ENCODE measurements at places on chromosomes 7 and 10. TPM values are rescaled to one million over a fixed set of nuclear protein-coding genes. Genes with fewer than 3 reads are reported as not detected.

DNA sequence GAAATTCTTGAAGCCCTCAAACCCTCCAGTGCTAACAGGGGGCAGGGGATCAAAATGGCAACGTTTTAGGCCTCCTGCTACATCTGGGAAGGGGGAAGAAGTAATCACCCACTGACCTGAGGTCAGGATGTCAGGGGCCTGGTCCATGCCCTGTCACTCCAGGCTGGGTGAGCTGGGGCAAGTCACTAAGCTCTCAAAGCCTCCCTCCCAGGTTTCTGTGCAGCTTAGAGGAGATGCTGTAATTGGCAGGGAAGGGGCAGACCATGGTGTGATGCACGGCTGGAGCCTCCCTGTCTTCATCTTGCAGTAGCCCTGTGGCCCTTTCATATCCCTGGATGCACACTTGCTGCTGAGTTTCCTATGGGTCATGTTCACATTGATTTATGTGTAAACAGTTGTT lies 27.2 kb downstream of the LEP start:
- DNase-seq, result no peak

The SKIDA1 gene
- total RNA-seq, result 4.3 TPM

The STOX1 gene
- total RNA-seq, result 1.3 TPM

The GPR85 gene
- 0.10 TPM for total RNA-seq

GRCh38 chr7:47337531-47337930 lies 244.4 kb downstream of the TNS3 start:
- no peak for DNase-seq

All from osteocyte (in vitro differentiated cells).